ENCODE measurements at places on chromosomes 1 and 21.

- DNase-seq: no peak
Measured at GRCh38 chr1:185207170-185207569, 50.2 kb downstream of the SWT1 start.

DNA sequence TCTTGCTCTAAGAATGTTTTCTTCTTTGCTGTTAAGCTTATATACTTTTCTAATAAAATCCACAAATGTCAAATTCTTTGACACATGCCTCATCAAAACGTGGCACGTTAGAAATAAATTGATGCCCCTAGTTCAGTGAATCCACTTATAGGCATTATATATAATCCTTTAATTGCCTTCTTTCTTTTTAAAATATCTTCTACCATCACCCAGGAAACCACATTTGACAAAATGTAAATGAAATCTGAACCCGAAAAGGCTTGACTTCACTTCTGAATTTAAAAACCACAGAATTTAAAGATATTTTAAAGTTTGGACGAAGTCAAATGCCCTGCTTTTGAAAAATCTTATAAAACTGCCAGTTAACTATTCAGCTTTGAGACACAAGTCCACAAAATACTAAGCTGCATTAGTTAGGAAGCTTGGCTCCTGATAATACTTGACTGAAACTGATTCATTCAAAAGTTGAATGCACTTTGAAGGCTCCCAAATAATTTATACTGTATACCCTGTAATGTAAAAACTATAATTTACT lies 22.4 kb upstream of the KIFAP3 start:
- no peak for DNase-seq

DNA sequence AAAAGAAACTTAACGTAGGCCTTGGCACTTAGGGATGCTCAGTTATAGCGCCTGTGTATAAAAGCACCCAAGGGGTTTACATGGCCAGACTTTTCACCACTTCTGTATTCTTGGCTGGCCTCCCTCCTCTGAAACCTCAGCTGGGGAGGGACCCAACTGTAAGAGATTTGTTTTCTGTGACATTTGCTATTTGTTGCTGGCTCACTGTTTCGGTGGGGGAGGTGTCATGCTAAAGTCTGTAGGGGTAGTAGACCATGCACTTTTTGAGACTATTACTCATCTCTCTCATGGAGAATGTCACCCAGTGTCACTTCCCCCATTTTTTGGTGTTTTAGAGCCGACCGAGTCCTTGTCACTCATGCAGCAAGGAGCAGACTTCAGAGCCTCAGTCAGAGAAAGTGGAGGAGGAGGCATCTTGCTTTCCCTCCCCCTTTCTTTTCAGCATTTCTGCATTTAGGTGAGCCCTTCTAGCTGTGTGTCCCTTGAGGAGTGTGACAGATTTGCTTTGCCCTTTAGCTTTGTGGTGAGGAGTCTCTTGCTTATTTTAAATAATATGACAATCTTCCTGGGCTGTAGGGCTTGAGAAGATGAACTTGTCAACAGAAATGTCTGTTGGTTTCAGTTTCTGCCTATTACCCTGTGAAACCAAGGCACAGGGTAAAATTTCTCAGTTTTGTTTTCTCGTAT lies 160.1 kb downstream of the FASLG start:
- no peak for DNase-seq

DNA sequence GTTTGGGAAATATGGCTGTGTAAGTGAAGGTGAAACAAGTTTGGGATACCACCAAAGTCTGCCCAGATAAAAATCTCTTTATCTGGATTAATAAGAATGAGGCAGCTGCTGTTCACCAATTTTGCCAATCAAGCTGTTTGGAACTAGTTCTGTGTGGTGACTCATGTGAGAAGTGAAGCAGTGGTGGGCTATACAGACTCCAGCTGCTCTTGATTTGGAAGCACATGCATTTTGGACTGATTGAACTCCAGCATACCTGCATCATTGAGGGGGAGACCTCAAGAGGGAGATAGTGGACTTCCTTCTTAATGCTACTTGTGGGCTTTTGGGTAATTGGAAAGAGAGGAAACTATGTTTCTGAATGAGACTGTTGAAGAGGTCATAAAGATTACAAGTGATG lies 99.2 kb upstream of the B3GALT2 start:
- DNase-seq: no peak

DNA sequence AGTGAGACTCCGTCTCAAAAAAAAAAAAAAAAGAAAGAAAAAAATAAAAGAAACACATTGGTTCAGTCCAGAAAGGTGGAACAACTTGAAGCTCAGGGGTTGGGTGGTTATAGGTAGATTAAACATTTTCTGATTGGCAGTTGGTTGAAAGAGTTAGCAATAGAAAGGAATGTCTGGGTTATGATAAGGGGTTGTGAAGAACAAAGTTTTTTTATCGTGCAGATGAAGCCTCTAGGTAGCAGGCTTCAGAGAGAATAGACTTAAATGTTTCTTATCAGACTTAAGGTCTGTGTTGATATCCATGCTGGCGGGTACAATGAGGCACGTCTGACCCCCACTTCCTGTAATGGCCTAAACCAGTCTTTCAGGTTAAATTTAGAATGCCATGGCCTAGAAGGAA lies 45.0 kb upstream of the PDE9A start:
- no peak for DNase-seq

DNA sequence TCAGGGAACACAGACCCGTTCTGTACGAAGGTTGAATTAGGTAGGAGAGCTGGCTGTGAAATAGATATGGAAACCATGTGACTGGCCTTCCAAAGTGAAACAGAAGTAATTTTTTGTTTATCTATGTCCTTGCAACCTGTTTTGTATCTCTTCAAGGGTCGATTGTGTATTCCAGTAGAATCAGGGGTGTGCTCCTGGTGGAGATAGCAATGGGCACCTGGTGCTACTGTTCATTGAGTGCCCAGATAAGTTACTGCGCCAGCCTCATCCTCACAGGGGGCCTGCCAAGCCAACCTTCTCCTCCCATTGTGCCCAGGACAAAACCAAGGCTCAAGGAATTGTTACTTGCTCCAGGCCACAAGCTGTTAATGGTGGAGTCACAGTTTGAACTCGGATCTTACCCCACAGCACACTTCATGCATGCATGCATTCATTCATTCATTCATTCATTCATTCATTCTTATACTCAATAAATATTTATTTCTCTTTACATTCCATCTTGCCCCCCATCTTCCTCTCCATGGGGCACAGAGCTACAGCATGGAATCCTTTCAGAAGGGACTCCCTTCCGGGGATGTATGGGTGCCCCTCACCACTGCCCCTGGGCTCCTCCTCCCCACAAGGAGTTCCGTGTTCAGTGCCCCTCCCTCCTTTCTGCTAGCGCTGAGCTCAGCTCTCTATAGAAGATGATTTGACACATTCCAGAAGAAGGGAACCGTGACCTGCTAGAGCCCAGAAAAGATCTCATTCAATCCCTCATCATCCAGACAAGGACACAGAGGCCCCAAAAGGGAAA lies 24.0 kb downstream of the ADORA1 start:
- DNase-seq: no peak

DNA sequence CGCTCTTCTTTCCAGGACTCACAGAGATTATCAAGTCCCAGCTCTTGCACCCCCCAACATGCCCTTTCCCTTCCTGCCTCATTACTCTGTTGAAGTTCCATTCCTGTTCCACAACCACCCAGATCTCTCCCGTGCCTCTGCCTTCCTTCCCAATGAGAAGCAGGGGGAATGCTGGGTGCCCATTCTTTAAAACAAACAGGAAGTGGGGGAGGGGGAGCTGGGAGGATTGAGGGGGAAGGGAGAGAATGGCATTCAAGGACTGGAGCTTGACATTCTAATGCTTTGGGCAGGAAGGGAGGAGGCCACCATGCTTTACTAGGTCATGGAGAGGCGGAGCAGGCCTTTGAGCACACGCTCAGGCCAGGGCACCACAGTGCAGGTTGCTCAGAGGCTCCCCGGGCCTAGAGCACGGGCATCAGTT lies 150.3 kb upstream of the IRF2BP2 start:
- DNase-seq: no peak

DNA sequence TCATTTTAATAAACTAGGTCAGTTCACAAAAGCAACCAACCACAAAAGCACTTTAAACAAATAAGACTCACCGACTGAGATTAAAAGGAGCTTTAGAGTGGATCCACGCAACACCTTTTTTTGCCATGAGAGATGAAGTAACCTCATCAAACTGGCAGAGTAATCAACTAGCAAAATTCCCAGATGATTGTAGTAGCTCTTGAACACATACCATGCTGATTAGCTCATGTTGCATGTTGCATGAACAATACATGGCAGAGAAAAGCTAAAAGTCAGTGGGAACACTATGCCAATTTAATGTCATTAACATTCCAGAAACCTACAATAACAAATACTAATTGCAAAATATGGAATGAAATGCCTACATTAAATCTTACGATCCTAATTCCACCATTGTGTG lies 4.1 kb downstream of the WARS2 start:
- DNase-seq: no peak

GRCh38 chr1:162670928-162671663 lies 38.8 kb downstream of the DDR2 start:
- no peak for DNase-seq

- peak; percentile 80 for DNase-seq
Measured at GRCh38 chr21:33196941-33197374, 32.8 kb upstream of the IFNAR2 start.

DNA sequence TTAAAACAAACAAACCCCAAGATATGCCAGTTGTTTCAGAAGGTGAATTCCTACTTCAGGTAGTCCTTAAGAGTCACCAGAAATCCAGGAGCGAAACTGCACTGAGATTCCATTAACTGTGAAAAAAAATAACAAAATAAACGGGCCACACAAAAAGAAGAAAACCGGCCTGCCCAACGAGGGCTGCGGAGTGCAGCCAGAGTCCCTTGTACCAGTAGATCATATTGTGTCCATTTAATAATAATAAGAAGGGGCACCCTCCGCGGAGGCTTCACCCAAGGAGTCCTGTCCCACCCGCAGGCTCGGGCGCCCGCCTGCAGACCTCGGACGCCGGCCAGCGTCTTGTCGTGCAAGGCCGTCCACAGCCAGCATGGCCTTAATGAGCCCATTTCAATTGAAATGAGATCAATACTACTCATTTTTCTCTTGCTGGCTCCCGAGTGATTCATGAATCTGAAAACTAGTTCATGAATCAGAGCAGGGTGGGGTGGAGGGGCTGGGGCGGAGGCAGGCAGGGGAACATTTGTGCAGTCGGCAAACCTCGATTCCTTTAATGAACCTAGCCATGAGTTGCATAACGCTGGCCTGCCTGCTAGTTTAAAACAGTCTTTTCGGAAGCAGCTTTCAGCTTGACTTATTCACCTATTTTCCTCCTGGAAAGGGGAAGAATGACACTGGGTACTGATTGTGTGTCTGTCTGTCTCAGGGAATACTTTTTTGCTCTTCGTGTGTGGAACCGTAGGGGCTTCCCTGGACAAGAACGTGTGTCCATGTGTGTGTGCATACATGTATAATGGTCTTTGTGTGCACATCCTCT lies 113.1 kb upstream of the IRF2BP2 start:
- no peak for DNase-seq

DNA sequence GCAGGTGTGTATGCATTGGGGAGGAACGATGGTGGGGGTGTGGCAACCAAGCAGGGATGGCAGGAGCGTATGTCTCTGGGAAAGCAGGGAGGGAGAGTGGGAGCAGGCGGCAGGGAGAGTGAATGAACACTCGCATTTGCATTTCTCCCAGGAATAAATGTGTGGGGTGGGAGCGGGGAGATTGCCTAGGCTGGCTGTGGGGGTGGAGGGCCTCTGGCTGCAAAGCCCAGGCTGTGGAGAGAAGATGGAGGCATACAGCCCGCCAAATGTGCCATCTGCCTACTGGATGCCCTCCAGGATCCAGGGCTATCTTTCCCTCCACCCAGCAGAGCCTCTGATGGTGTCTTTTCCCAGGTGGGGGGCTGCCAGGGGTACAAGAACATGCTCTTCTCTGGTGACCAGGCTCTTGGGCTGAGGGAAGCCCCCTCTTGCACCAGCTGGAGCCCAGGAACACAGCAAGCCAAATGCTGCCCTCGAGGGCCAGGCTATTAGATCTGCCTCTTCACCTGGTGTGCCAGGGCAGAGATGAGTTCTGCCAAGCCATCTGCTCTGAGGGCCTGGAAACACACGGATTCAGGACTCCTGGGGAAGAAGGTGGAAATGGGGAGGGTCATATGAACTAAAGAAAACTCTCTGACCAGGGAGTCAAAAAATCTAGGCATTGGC lies 1.7 kb upstream of the OPTC start:
- no peak for DNase-seq

GRCh38 chr1:206682111-206682510 lies 2.6 kb upstream of the MAPKAPK2 start:
- no peak for DNase-seq

DNA sequence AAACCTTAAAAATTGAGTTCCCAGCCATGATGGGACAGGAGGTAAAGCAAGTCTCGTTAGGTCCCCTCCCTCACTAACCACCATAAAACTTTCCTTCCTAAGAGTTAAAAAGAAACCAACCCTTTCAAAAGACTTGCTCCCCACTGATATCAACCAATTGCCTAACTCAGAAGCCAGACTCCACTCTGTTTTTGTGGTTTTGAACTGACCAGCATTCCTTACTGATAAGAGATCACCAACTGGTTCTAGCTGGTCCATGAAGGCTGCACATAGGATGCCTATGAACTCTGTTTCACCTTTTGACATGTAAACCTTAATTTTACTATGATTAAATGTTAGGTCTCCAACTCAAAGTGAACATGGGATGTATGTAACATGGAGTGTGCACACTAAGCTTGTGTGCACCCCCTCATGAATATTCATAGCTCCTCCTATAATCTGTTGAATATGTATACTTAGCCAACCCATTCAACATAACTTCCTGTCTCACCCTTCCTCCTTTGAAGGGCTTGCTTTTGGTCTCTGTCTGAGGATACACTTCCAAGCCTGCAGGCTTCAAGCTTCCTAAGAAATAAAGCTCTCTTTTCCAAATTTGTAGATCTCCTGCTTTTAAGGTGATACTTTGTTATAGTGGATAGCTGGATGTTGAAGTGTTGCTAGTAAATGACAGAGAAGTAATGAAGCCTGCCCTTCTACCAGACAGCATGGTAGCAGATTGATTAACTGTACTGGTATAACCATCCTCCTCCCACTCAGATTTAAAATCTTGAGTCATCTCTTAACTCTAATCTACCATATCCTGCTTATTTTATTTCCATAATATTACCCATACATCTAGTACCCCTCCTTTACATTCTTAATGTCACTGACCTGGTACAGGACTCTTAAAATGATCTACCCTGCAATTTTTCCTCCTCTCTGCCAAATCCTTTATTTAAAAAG lies 95.6 kb downstream of the ZNF644 start:
- DNase-seq: no peak

GRCh38 chr1:116879478-116880133 lies 30.1 kb upstream of the PTGFRN start:
- peak; percentile 49 for DNase-seq

GRCh38 chr1:38207275-38207674 lies 160.7 kb upstream of the POU3F1 start:
- no peak for DNase-seq

DNA sequence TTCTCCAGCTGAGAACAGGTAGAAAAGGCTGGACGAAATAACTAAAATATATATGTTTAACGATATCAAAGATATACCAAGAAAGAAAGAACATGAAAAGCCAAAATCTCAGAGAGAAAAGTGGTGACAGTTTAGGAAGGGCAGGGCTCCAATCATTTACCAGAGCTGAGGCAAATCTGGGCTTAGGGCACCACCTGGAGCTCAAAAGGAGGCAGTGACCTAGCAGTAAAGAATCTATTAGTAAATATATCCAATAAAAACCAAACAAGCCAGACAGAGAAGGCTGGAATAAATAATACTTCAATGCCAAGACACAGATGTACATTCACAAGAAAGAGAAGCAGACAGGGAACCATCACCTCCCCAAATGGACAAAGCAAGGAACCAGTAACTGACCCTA lies 43.5 kb downstream of the CHIA start:
- no peak for DNase-seq

- no peak for DNase-seq
Measured at GRCh38 chr1:26598890-26599289, 69.3 kb downstream of the RPS6KA1 start.

Data from ecto neural progenitor cell (in vitro differentiated cells).